ENCODE measurements at places on chromosomes 6 and 20.
A peak's percentile ranks its signal among the peaks of the same experiment; 100 is the strongest.

GRCh38 chr6:38517005-38517404 is 122.7 kb downstream of the BTBD9 start:
- DNase-seq: peak; percentile 50

DNA sequence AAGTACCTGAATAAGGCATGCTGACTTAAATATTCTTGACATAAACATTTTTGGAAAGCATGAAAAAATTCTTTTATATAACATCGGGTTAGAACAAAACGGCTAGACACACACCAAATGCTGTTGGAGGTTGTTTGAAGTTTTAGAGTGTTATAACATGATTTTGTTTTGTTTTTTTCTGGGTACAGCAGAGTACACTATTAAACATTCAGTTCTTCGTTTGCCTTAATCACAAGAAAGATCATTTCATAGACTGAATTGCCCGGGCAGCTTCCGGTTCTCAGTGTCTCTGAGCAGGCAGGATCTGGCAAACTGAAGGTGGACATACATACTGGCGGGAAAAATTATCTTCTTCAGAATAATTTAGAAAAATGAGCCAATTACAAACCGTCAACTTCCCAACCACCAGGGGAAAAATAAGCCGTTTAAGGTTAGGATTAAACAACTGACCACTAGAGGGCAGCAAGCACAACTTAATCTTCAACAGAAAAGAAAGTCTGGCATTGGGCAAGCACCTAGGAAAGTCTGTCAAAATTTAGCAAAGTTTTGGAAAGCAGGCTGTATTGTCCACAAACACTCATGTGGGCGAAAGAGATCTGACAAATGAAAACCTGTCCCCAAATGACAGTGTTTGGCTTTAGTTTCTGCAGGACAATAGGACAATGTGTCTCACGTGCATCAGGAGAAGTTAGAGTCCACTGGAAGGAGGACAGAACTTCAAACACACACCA is 15.0 kb downstream of the ZNF217 start:
- DNase-seq: peak; percentile 90

DNA sequence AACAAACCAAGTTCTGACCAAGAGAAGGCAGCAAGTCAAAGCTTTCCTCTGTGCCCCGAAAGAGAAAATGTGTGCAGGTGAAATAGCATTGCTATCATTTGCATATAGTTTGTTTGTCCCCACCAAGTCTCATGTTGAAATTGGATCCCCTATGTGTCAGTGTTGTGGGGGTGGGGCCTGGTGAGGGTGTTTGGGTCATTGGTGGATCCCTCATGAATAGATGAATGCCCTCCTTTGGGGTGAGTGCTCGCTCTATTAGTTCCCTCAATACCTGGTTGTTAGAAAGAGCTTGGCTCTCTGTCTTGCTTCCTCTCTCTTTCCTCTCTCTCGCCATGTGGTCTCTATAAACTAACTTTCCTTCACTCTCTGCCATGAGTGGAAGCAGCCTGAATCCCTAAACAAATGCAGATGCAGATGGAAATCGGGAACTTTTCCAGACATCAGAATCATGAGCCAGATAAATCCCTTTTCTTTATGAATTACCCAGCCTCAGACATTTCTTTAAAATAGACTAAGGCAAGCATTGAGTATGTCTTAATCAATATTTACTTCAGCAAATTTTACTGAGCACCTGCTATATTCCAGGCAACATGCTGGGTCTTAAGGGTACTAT is 43.8 kb upstream of the SYNDIG1 start:
- no peak for DNase-seq

DNA sequence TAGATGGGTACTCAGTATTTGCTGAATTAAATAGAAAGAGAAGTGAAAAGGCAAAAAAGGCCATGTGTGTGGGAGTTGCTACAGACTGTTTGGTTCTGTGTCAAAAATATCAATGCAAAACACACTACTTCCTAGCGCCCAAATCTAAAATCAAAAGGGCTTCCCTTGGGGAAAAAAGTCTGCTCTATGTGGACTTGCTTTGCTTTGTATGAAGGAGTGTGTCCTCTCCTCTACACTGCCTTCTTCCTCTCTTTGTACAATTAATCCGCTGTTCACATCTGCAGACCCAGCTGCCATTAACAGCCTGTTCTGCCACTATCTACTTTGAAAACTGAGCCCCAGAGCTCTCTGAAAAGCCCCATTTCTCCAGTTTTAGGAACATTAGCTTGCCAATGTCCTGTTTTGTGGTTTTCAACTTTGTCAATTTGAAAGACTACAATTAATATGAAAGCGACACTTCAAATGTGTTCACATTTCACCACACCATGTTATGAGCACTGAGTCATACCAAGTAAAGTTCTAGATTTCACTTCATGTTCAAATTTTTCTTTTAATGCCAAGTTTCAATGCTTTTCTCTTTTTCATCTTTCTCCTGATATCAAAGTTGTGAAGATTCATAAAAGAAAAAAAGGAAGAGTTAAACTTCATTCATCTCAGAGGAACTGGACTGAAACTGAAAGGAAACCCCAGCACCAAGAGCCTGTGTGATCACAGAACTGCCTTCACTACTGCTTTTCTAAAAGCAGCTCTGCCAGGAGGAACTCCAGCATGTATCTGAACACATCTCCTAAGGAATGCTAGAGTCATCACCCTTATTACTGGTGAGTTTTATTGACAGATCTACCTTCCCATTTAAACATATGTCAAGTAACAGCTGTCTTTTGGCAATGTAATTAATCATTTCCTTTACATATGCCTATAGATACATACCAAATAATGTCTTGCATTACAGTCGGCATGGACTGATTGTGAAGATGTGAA is 102.6 kb downstream of the KIF13A start:
- no peak for DNase-seq

DNA sequence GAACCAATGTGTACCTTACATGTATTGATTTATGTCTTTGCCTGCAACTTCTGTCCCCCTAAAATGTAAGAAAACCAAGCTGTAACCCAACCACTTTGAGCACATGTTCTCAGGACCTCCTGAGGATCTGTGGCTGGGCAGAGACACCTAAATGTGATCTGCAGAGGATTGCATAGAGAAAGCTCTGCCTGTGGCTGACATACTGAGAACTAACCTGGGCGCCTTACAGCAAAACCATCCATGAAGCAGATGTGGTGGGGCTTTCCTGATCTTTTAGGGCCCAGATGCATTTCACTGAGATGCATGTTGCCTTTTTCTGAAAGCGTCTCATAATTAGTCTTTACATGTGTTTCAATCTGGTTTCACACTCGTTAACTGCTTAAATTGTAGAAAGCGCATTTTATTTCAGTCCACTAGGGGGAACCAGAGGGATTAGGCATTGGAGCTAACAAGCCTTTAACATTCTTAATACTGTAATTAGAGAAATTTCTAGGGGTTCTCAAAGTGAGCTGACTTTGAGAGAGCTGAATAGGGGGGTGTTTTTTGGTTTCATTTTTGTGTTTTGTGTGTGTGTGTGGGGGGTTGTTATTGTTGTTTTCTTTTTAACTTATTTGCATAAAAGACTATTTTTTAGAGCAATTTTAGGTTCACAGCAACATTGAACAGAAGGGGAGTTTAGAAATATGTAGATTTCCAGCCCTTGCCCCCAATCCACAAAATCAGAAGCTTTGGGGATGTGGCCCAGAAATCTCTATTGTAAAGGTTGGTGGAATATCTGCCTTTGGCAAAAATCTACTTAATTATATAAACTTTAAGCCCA is 50.9 kb upstream of the FAM184A start:
- peak; percentile 79 for DNase-seq

GRCh38 chr6:91305755-91306154 is 718.9 kb upstream of the MAP3K7 start:
- DNase-seq: no peak

DNA sequence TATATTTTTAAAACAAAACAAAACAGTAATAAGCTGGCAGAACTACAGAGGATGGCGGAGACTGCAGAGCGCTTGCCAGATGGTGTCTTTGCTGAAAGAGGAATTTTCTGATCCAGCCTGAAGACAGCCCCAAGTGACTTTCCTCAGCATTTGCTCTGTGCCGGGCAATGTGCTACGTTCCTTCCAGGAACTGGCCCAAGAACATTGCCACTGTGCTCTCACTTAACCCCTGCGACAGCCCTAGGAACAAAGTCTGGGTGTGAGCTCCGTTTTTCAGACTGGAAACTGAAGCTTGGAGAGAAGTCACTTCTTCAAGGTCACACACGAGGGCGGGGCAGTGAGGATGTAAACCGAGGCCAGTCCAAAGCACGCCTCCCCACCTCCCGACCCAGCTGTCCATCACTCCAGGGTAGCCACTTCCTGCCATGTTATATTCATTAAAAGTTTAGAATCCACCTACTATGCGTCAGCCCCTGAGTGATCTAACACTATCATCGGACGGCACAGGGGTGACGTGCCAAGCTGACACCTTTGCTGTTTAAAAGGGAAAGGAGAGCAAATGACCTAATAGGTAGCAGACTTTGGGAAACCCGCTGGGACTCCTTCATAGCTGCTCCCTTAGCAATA is 22.3 kb upstream of the BMP7 start:
- no peak for DNase-seq

DNA sequence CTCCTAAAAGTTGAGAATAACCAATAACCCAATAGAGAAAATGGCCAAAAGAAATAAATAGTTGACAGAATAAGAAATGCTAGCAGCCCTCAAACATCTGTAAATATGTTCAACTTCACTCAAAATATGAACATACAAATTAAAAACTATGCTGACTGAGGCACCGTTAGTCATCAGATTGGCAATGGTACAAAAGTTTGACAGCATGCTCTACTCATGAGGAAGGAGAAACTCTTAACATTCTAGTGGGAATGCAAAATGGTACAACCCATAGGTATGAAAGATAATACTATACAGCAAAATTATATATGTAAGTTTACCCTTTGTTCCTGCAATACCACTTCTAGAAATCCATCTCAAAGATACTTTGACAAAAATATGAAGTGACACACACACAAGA is 1.6 kb upstream of the ZSCAN12 start:
- DNase-seq: peak; percentile 49

DNA sequence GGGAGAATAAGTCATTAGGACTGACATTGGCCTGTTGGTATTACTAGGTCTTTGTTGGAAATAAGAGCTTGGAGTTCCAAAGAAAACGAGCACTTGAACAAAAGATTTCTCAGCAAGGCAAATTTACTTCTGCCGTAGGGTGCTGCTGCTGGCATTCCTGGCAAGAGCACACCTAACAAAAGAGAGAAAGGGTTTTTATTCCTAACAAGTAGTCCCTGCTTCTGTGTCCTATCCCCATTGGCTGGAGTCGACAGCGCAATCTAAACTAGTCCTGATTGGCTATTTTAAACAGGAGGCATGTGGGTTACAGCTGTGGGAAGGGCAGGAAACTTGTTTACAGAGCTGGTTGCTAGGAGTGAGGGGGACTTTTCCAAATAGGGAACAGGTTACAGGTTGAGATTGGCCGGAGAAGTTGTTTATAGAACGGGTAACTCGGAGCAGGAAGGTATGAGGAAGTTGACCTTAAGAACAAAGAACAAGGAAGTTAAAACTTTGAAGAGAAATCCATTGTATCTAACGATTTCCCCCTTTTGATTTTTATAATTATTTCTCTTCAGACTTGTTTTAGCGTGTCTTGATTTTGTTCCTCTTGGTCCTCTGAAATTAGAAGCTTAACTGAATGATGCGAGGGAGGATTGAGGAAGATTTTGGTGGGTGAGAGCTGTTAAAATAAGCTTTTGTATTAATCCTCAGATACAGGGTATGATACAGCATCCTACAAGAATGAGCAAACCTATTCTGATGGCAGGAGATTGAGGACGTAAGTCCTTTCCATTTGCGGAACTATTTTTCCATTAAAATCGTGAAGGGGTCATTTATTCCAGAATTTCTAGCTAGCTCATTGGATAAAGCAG is 3.4 kb upstream of the ZNFX1 start:
- DNase-seq: peak; percentile 65

GRCh38 chr6:138654715-138655634 is 118.6 kb upstream of the CCDC28A start:
- peak; percentile 65 for DNase-seq

GRCh38 chr6:135498185-135498841 is 773 bp upstream of the AHI1 start:
- peak; percentile 91 for DNase-seq

DNA sequence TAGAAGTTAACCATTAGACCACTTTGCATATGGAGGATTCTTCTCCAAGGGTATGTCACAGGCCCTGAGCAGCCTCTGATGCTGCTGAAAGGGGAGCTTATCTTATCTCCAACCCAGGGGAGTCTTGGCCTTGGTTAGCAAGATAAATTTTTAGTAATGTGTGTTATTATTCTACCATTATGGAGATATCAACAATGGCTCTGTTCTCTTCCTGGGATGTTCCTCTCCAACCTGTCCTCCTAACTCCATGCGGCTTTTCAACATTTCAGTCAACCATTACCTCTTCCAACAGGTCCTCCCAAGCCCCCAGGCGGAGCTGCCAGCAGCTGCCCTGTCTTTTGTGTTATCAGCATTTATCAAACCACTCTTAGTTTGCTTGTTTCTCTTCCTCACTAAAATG is 48.4 kb upstream of the FOXC1 start:
- no peak for DNase-seq

GRCh38 chr6:152984513-152984872 is 1.7 kb upstream of the FBXO5 start:
- peak; percentile 8 for DNase-seq

DNA sequence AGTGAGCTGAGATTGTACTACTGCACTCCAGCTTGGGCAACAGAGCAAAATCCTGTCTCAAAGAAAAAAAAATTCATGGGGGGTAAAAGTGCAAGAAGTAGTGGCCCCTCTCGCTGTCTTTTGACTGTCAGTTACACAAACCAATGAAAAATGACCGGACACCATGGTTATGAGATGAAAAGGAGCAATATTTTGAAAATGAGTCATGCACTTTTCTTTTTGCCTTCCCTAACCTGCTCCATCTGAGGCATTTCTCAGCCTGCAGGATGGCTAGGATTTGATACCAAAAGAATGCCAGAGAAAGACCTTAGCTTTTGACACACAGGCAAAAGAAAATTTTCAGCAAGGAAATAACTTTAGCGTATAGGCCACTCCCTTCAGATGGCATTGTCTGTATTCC is 181.7 kb upstream of the ARID1B start:
- no peak for DNase-seq

- DNase-seq: no peak
Observed at GRCh38 chr6:74451953-74452352, 753.9 kb downstream of the COL12A1 start.

GRCh38 chr6:392441-393390 is 1.2 kb downstream of the IRF4 start:
- no peak for DNase-seq

GRCh38 chr6:166270706-166271375 is 37.4 kb downstream of the PRR18 start:
- no peak for DNase-seq
